ENCODE measurements at places on chromosomes 11 and 22. TPM values are rescaled to one million over a fixed set of nuclear protein-coding genes. Genes with fewer than 3 reads are reported as not detected.

The FAM180B gene
- not detected for total RNA-seq

The XBP1 gene
- 119 TPM for total RNA-seq

The PLAAT2 gene
- not detected for total RNA-seq

The TBX10 gene
- total RNA-seq: not detected

The ABCC8 gene
- 9.7 TPM for total RNA-seq

The GDPD4 gene
- not detected for total RNA-seq

The APOBEC3H gene
- total RNA-seq: not detected

The CNGA4 gene
- total RNA-seq: not detected

The BIK gene
- not detected for total RNA-seq

- DNase-seq: no peak
These were observed 36.1 kb downstream of the RPUSD4 start for GRCh38 chr11:126175393-126175792.

DNA sequence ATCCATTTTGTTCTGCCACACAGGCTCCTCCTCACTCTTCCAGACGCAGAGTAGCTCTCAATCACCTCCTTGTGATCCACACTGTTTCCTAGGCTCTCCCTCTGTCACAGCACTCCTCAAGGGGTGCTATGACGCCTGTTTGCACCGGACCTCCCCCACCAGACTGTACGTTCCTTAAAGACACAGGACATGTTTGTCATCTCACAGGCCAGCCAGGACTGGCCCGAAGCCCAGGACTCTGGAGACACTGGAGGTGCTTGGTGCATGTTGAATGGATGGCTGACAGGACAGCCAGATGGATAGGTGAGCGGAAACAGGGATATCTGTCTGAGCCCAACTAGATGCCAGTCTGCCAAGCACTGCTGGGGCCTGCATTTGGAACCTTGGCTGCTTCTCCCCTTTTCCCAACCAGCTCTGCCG is 13.6 kb downstream of the PLA2G6 start:
- DNase-seq: peak; percentile 68

GRCh38 chr11:61787928-61788491 is 4.4 kb downstream of the TMEM258 start:
- DNase-seq: no peak

DNA sequence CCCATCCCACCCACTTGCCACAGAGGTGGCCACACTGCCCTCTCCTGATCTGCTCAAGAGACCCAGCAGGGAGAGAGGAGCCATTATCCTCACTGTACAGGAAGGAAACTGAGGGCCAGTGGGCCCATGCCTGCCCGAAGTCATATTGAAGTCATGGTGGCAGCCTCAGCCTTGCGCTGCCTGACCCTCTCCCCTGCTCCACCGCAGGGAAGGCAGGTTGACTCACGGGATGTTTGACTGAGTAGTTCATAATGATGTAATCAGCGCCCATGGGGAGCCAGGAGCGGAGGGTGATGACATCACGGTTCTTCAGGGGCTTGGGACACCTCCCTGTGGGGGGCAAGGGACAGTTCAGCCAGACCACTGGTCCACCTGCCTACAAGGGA is 6.1 kb upstream of the ARAP1 start:
- no peak for DNase-seq

DNA sequence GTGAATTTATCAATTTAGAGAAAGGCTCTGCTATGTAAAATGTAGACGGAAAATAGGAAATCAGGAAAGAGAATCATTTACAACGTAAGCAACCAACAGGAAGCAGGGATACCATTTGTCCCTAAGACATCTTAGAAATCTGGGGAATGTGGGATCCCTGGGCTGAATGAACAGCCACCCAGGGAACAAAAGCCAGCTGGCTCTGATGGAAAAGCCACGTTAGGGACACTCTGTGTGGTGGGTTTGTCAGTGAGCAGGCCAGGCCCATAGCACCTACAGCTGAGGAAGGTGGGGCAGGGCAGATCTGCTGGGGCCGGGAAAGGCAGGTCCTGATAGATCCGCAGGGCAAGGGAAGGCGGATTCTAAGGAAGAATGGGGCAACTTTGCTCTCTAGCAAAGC is 87.1 kb upstream of the CSNK2A3 start:
- no peak for DNase-seq

- DNase-seq: no peak
These were observed 2.2 kb downstream of the RIN1 start for GRCh38 chr11:66333896-66334604.

GRCh38 chr11:89612096-89612495 is 98.0 kb upstream of the TRIM77 start:
- no peak for DNase-seq

DNA sequence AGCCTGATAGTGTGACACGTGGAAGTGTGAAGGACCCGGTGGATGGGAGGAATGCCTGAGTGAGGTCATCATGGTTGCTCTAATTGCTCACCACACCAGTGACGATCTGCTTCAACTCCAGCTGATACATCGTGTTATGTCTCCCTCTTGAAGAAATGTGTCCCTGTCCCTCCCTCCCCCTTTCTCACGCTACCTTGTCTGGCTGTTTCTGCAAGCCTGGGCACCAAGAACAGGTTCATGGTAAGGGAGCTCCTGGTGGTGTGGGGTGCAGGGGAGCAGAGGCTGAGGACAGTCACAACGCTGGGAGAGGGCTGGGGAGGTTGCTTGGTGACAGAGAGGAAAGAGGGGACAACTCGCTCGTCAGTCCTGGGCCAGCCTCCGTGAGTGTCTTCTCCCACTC is 413.4 kb downstream of the SOX6 start:
- DNase-seq: no peak

DNA sequence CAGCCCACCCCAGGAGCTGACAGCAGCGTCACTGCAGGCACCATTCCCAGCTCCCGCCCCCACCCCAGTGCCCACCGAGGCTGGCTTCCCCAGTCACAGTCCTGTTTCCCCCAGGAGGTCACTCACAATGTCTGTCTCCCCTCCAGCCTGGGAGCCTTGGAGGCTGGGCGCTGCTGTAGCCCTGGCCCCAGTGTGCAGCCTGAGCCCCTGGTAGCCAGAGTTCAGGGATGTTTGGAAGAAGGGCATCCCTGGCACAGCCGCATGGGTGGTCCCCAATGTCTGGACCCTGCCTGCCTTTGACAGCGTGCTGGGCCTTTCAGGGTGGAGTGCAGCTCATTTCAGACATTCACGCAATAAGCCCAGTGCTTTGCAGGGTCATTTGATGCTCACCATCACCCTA is 4.3 kb downstream of the CAPN5 start:
- peak; percentile 50 for DNase-seq

DNA sequence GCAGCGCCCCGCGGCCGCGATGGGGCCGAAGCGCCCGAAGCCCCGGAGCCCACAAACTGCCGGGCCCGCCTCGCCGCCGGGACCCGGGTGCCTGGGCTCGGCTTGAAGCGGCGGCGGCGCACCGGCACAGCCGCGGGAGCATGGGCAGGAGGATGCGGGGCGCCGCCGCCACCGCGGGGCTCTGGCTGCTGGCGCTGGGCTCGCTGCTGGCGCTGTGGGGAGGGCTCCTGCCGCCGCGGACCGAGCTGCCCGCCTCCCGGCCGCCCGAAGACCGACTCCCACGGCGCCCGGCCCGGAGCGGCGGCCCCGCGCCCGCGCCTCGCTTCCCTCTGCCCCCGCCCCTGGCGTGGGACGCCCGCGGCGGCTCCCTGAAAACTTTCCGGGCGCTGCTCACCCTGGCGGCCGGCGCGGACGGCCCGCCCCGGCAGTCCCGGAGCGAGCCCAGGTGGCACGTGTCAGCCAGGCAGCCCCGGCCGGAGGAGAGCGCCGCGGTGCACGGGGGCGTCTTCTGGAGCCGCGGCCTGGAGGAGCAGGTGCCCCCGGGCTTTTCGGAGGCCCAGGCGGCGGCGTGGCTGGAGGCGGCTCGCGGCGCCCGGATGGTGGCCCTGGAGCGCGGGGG is 346 bp downstream of the FJX1 start:
- peak; percentile 65 for DNase-seq

GRCh38 chr11:95229199-95229992 is 1.6 kb downstream of the SESN3 start:
- DNase-seq: no peak

GRCh38 chr11:47389577-47390421 is 11.5 kb upstream of the SPI1 start:
- no peak for DNase-seq

GRCh38 chr11:122697636-122698167 is 42.2 kb downstream of the UBASH3B start:
- DNase-seq: no peak

DNA sequence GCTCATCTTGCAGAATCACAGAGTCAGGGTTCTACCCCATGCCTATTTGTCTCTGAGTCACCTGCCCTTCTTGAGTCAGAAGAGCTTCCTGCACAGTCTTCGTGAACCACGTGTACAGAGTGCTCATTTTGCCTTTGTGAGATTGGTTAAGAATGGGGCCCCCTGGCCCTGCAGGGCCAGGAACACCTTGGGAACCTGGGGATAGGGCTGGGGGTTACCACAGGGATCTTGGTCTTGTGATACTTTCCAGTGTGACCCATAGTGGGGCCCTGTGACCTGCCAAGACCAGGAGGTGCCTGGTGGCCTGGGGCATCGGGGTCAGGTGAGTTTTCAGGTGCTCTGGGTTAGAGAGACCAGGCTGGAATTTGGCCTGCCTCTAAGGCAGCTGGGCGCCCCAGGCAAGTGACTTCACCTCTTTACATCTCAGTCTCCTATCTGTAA is 9.4 kb downstream of the TMPRSS13 start:
- peak; percentile 40 for DNase-seq

DNA sequence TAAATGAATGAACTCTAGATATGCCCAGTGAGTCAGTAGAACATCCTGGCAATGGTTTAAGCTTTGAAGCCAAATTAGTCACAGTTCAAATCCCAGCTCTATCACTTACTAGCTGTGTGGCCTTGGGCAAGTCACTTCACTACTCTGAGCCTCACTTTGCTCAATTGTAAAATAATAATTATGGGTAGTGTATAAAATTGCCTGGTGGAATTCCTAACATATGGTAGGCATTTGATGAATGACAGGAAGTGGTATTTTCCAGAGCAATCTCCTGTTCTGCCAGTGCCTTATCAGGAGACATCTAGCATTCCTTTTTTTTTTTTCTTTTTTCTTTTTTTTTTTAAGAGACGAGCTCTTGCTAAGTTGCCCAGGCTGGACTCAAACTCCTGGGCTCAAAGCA is 13.0 kb downstream of the SCN4B start:
- no peak for DNase-seq

DNA sequence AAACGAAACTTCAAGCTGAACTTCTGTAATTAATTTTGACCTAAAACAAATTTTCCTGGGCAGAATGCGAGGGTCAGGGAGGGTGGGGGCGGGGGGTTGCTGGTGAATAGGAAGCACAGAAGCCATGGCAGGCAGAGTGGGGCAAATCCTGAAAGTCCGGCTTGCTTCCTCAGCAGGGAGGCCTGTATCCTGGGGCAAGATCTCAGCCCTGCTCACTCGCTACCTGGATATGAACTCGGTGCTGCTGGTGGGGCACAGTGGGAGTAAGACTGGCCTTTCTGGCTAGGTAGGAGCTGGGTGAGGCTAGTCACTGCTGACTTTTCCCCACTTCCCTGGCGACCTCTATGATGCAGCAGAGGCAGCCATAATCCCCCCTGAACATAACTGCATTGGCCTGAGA is 168.9 kb upstream of the CHORDC1 start:
- no peak for DNase-seq

DNA sequence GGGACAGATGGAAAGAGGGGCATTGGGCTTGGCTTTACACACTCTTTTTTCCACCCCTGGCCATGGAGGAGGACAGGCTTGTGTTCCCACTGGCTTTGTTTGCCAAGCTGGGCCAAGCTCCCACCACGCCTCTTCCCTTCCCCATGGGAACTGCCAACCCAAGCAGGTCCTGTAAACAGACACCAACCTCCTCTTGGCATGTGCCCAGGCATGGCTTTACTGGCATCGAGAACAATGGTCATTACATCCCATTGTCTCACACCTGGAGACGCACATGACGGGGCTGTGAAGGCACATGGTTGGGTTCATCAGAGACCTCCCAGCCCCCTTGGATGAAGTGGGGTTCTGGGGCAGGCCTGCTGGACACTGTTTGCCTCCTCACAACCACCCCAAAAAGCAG is 11.7 kb downstream of the SEC14L3 start:
- no peak for DNase-seq

- DNase-seq: no peak
These were observed 181.8 kb downstream of the BUD13 start for GRCh38 chr11:116590844-116591570.

DNA sequence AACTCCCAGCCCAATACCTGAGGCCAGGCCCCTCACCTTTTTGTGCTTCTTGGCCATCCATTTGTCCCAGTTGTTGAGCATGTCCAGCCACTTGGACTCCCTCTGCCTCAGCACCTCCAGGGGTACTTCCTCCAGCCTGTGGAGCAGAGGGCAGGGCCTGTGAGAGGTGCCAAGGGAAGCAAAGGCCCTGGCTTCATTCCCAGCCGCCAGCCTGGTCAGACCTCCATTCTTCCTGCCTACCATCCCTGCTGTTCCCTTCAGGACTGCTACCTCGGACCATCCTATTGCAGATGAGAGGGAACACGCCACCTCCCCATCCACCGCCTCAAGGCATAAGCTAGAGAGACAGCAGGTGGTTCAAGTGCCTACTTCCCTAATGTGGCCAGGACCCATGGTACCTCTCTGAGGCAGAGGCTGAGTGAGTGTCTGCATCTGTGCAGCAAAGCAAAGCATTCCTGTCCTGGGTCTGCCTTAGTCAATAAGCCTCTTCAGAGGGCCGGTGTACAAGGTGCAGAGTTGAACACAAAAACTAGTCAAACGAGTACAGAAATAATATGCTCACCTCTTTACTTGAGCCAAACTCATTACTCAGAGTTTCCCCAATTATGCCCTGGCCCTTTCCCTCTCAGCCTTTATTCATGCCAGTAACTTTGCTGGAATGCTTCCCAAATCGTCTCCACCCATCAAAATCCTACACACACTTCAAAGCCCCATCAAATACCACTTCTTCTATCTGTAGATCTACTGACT is 15.4 kb upstream of the CASTOR1 start:
- DNase-seq: no peak

DNA sequence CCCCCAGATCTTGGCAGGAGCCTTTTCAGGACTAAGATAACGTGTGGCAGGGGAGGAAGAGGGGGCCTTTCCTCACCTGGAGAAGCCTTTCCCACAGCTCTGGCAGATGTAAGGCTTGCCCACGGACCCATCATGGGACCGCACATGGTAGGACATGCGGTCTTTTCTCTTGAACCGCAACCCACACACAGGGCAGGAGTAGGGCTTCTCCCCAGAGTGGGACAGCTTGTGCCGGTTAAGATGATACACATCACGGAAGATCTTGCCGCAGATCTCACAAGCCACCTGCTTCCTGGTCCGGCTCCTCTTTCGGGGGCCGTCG is 1.9 kb downstream of the PATZ1 start:
- no peak for DNase-seq

- no peak for DNase-seq
These were observed 59.8 kb upstream of the CD82 start for GRCh38 chr11:44505581-44506054.

GRCh38 chr11:9571071-9571762 is 2.3 kb upstream of the WEE1 start:
- no peak for DNase-seq

- no peak for DNase-seq
These were observed 321.3 kb downstream of the BLID start for GRCh38 chr11:121794671-121795141.

Data from sigmoid colon (tissue), 7 donors.